ENCODE measurements at places on chromosomes 2 and 18.

- no peak for DNase-seq
These were observed 82.9 kb upstream of the RNF152 start for GRCh38 chr18:61975526-61976326.

GRCh38 chr2:240149943-240150784, 9.7 kb upstream of the OTOS start:
- DNase-seq, result peak; percentile 6

- no peak for DNase-seq
These were observed 261.4 kb upstream of the KCNJ3 start for GRCh38 chr2:154437104-154437503.

DNA sequence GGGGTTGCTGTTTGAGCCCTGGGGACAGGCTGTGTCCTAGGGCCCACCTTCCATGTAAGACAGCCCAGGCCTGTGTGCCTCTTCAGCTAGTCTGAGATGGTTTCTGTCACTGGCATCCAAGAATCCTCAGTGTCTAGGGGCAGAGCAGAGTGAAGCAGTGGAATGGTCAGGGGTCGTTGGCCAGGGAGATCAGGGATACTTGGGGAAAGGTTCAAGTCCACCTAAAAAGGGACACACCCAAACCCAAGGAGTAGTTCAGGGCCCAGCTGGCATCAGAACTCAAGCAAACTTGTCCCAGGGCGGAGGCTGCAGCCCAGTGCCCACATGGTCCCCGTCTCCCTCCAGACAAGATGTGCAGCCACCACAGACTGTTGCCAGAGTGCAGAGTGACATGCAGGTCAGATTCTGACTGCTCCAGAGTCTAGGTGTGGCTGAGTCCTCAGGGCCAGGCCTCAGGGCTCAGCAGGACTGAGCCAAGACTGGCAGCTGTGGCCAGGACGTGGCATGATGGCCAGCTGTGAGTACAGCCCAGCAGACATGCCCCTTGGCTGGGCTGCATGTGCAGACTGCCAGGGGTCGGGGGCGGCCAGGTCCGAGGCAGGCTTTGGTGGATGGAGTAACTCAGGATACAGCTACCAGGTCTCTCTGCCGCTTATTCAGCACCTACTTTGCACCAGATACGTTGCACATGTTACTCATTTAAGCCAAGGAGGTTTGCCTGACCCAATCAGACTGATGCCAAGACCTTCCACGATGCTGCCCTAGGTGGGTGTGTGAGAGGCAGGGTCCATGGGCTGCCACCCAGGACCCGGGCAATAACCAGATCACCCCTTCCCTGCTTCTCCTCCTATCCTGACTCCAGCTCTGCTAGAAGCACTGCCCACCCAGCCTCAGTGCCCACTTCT, 146.6 kb downstream of the SMAD7 start:
- no peak for DNase-seq

DNA sequence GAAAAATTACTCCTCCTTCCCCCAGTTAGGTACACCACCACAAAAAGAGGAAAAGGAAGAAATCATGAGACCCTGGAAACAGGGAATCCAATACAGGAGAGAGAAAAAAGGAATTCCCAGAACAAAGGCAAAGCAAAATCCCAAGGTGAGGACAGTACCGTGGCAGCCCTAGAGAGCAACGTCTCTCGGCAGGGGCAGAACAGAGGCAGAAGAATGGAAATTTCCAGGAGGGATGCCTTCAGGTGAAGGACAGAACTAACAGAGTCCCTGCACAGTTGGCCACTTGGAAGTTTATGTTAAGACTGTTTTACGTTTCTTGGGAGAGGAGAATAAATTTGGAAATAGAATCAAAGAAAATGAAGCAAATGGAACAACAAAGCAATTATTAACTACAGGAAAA, 27.7 kb downstream of the GRB14 start:
- DNase-seq, result no peak

DNA sequence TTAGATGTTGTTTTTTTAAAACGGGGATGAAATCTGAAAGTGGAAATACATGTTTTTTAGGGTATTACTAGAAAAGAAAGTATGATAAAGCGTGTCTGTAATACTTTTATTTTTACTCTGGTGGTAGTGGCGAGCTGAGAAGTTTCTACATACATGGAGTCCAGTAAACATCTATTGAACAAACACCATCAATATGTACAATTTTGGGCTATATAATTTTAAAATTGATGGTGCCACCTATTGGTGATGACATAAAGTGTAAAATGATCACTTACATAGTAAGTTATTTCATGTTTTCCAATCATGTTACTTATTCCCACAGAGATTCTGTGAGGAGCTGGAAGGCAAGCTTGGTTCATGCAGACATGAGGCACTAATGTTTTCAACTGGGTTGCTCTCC, 31.5 kb upstream of the NFE2L2 start:
- DNase-seq, result no peak

DNA sequence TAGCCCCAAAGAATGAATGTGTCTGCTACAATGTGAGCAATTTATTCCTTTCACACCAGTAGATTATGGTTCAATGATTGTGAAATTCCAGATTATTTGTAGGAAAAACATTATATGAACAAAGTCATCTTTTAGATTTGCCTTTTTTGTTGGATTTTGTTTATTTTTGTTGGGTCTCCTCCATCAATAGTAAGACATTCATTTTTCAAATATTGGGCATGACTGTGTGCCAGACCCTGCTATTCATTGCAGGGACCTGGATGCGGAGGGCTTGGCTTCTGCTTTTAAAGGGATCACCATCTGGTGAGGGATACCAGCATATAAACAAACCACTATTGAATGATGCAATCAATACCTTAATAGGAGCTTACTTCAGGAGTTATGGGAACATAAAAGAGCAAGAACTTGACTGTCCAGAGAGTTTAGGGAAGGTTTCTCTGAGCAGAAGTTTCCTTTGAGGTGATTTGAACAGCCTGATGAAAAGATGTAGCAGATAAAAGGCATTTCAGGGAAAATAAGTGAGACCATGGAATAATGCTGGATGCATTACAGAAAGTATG, 486.7 kb downstream of the EPHA4 start:
- no peak for DNase-seq

GRCh38 chr18:63889626-63890025, 2.1 kb downstream of the SERPINB2 start:
- no peak for DNase-seq

- no peak for DNase-seq
These were observed 42.3 kb downstream of the EN1 start for GRCh38 chr2:118805064-118805690.

- DNase-seq, result no peak
These were observed 31.5 kb upstream of the REG3A start for GRCh38 chr2:79191081-79191480.

- DNase-seq, result no peak
These were observed 65.0 kb upstream of the IKZF2 start for GRCh38 chr2:213216461-213216860.

DNA sequence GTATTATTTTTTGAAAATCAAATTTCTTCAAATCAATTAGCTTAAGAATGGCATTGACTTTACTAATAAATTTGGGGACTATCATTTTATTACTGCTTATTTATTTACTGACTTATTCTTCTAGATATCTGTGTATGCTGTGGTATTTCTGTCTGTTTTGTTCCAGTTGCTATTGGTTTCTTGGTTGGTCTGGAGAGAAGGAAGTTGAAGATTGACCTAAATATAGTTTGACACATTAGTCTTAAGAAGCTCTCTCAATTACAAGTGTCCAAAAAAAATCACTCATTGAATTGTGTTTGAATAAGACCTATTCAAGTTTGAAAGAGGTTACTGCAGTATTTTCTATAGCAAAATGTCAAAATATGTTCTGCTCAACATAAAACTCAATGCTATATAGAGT, 153.3 kb upstream of the KYNU start:
- DNase-seq, result no peak

- DNase-seq, result no peak
These were observed 52.1 kb downstream of the NEMP2 start for GRCh38 chr2:190482451-190482850.

DNA sequence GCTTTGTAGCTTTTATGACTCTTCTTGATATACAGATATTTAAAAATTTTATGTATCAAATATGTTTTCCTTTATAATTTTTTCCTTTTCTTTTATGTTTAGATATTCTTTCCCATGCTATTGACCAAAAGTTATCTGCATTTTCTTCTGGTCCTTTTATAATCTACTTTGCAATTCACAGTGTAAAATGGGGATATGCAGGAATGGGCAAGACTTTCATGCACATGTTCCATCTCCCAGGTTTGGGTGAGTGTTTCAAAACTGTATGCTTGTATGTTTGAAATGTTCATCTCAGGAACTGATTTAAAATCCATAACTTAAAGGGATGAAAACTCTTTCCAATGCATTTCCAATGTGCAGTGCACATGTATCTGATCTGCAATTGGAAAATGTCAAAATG, 199.9 kb downstream of the MEIS1 start:
- DNase-seq, result no peak

DNA sequence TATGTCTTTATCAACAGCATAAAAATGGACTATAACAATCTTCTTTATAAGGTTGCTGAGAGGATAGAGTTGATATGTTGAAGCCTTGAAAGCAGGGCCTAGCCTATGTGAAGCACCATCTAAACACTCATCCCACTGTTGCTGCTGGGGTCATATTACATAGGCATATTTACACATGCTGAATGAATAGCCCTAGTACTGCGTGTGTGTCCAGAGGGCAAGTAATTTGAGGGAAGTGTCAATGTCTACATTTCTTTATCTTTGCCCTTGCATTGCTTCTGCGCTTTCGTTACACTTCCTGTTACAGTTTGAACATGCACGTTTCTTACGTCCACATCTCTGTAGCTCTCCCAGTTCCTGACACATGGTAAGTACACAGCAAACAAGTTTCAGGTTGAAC, 280.3 kb upstream of the ATP5MC3 start:
- no peak for DNase-seq

Measured in kidney glomerular epithelial cell (primary cell).